Hematopoietic multipotent progenitor cell treated with erythropoietin and hydrocortisone succinate and interleukin-3 and kit ligand, for 6 days (in vitro differentiated cells): ENCODE measurements at places on chromosomes 6 and 20.

- no peak for DNase-seq
These were observed 14.3 kb downstream of the PRPH2 start for GRCh38 chr6:42708096-42708495.

DNA sequence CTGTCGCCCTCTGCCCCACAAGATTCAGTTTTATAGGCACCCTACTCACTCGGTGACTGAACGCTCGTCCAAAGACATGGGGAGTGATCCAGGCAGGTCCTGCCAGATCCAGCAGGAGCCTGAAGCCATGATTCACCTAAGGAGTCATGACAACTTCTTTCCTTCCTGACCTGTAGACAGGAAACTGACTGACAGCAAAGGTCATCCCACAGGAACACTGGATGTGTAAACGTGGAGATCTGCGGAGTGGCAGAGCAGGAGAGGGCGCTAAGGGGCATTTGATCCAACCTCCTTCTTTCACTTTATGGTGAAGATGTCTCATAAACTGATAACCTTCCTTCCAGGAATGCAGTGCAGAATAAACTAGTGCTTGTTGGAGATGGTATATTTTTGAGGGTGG is 192.2 kb downstream of the GJA10 start:
- no peak for DNase-seq

GRCh38 chr6:54892831-54893230 is 46.3 kb downstream of the FAM83B start:
- DNase-seq: no peak

DNA sequence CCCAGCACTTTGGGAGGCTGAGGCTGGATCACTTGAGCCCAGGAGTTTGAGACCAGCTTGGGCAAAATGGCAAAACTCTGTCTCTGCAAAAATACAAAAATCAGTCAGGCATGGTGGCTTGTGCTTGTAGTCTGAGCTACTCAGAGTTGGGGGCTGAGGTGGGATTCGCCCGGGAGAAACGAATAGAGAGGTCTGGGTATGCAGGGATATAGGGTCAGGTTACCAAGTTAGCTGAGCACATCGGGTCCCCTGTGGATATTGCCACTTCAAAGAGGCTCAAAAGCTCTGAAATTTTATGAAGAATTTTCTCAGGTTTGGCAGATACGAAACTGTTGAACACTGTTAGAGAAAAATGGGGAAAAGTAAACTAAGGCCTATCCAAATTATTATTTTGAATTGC is 120.9 kb upstream of the SGK1 start:
- DNase-seq: no peak

- DNase-seq: peak; percentile 71
These were observed 1.4 kb downstream of the ELOVL5 start for GRCh38 chr6:53347250-53347920.

DNA sequence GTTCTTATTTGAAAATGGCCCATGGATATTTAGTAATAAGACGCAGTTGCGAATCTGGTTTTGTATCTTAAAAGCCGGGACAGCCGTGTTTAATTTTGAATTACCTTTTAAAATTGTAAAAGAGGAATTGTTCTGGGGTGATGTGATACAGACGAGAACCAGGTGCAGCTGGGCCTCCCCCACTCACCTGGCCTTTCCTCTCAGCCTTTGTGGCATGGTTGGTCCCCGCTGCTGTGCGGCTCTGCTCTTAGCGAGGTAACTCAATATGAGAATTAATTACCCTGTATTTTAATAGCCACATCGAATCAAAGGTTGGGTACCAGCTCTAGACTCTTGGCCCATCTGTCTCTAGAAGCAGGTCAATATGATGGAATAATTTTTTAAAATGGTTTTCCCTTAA is 56.5 kb upstream of the DACT2 start:
- no peak for DNase-seq

DNA sequence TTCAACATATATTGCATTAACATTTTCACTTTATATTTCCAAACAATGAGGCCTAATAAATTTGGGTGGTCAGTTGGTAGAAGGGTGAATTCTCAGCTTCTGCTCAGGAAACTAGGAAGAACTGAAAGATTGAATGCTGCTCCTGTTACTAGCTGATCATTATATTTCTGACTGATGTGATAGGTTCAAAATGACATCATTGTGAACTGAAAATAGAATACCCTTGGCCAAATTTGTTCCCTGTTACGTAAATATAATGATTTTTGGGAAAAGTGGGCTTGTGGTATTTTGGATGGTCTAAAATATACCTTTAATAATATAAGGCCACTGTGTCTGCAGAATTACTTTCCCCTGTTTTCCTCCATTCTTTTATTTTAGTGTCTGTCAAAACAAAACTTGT is 2.8 kb downstream of the UST start:
- DNase-seq: no peak

DNA sequence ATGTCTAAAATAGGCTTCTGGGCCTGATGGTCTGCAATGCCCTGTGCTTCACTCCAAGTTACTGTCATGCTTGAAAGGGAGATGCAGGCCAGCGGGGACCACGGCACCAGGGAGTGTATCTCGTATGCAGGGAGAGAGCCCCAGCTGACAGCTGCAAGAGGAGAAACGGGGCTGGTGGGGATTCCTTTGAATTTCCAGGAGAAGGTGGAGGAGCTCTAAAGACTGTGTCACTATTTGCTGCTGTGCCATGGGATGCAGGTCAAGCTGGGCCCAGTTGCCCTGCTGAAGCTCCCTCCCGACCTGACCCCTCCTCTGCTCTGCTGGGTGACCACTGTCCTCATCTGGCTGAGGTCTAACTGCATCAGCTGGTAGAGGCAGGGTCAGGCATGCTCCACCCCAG is 989 bp downstream of the CST1 start:
- no peak for DNase-seq

DNA sequence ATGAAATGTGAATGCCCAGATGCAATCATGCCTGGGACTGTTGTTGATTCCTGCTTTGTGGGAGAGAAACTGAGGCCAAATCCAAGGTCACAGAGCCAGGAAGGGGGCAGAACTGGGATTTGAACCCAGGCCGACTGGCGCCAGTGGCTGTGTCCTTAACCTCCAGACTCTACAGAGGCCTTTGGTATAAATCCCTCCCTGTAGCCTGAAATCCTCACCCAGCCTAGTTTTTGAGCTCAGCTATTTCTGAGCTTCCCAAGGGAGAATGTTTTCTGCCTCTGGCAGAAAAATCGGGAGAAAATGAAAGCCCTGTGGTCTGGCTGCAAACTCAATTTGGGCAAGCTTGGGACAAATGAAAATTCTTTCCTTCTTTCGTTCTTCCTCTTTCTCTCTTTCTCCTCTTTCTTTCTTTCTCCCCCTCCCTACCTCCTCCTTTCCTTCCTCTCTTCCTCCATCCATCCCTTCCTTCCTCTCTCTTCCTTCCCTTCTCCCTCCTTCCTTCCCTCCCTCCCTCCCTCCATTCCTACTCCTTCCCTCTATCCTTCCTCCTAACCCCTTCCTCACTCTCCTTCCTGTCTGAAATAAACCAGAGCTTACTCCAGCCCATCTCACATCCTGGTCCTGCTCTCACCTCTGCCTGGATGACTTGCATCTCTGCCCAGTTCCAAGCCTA is 34.9 kb downstream of the SNAI1 start:
- no peak for DNase-seq

DNA sequence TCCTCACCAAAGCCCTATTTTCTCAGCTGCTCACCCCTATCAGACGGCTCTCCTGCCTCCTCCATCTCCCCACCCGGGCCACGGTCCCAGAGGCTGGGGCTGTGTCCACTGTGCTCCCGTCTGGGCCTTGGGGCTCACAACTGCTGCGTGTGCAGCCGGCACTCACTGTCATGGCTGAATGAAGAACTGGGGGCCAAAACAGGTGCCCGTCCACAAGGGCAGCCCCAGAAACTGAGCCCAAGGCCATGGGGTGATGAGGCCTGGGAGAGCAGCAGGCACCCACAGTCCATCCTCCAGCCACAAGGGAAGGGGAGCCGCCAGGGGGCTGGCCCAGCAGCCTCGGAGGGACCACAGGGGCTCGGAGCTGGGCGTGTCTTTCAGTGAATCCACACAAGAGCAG is 159.5 kb downstream of the DLL1 start:
- no peak for DNase-seq

DNA sequence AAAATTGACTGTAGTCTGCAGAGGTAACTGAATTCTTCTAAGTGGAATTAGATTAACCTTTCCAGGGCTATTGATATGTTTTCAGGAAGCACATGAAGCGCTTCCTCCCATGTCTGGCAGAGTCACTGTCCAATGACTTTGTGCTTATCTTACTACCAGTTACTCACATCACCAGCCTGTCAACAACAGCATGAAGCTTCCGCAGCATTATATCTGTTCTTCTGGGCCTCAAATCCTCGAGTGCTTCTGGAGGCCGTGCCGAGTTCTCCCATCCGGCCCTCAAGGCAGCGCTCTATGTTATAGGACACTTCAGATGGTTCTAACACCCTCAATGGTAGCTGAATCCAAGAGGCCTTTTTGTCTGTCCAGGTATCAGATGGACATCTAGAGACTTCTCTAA is 33.2 kb downstream of the PSMG4 start:
- DNase-seq: peak; percentile 53

DNA sequence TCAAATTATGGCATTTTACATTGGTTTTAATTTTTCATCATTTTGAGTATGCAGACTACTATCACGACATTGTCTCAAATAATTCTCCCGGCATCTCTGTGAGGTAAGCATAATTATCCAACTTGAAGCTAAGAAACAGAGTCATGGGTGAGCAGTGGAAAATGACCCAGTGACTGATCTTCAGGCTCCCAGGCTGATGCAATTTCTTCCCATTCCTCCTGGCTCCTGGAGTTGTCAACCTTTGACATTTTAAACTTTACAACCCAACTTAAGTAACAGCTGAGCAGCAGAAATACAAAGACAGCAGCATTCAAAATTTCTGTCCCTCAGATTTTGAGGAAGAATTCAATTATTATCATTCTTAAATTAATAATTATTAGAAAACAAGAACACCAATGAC is 13.7 kb upstream of the LAMA4 start:
- DNase-seq: no peak

GRCh38 chr20:63873477-63873971 is 8.5 kb downstream of the TPD52L2 start:
- DNase-seq: peak; percentile 43

DNA sequence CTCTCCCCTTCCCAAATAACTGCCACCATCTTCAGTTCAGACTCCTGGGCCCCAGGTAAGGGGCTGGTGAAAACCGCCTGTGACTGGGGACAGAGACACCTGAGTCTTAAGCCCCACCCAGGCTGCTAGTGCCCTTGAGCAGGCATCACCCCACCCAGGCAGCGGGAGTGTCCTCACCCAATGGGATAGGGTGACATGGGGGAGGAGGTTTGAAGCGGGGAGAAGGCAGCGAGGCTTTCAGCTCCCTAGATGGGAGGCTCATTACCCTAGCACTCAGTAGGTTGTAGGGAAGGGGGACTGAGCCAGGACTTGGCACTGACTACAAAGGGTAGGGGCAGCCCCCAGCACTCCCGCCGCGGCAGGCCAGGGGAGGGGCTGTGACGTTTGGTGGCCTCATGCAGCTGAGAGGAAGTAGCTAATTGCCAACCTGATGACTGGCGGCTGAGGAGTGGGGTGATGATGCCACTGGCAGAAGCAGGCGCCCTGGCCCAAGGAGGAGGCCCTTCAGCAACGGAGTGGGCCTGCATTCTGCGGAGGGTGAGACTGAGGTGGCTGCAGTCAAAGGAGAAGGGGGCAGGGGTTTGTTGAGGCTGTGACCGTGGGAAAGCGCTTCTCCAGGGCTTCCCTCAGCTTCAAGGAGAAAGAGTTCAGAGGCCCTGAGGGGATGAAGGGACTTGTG is 126.9 kb downstream of the MRPL14 start:
- peak; percentile 86 for DNase-seq

DNA sequence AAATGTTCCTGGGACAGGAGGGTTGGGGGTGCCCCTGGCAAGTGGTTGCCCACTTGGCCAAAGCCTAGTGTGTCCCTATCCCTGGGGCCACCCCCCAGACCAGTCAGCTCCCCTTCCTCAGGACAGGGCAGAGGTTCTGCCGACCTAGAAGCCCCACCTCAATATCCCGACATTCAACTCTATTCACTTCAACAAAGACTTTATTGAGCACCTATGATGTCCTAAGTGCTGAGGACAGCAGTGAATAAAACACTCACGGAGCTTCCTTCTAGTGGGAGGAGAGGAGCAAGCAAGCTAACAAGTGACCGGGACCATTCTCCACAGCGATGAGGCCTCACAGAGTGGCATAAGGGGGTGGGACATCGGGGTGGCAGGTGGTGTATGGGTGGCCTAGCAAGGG is 52.7 kb downstream of the GRM4 start:
- DNase-seq: no peak

DNA sequence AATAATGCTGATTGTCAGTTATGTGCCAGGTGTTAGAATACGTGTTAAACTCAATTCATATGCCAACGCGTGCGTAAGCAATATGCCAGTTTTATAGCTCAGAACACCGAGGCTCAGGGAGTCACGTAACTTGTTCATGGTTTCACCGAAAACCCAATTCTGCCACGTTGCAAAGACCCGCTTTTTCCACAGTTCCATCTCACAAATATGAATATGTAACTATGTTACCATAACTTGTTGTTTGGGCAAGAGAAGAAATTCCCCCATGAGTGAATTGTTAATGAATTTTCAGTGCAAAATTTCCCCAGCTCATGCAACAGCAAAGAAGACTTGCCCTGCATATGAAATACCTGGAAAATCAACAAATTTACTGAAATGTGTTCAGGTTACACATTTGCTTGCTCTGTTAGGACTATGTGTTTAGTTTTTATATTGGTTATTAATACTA is 30.1 kb downstream of the SF3B5 start:
- no peak for DNase-seq

DNA sequence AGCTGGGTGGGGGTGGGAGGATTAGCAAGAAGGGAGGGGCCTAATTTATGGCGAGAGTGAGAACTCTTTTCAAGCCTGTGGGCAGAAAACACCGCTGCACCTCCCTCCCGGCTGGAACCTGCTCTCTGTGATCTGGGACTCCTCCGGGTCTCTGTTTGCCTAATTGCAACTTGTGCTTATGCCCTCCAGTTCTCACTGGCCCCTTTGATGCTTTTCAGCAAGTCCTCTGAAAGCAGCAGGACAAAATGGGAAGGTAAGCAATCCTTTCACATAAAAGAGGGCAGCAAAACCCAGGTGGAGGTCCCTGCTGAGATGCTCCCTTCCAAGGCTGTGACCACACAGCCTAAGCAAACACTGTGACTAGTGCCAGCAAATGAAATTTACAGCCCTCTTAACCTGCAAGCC is 523.0 kb upstream of the FLRT3 start:
- no peak for DNase-seq
